ENCODE measurements at places on chromosomes 5 and 9. TPM values are rescaled to one million over a fixed set of nuclear protein-coding genes. Genes with fewer than 3 reads are reported as not detected.

- H3K27me3 ChIP-seq = no peaks in the 10 kb centered on the region
- H3K27ac ChIP-seq = no peak overlapping the region
- peaks cover 21% of the 10 kb centered on the region for H3K4me1 ChIP-seq
- H3K36me3 ChIP-seq = peaks cover 4% of the 10 kb centered on the region
Measured at GRCh38 chr9:87029905-87030304, 82.6 kb upstream of the GAS1 start.

DNA sequence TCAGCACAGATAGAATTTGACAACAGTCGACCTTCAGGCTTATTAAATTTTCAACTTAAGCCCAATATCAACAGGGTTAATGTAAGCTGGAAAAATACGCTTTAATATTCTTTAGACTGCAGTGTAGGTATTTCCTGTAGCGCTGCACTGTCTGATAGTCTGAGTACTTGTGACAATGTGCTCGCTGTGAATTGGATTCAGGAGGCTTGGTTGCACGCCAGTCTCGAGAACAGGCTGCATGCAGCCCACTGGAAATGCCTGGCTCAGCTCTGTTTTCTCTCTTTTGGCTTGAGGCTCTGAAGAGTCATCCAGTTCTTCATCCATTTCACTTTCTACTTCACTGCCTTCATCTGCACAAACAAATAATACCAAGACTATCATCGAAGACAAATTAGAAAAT is 300.9 kb downstream of the RFX3 start:
- no peak overlapping the region for H3K27ac ChIP-seq
- H3K4me1 ChIP-seq = no peaks in the 10 kb centered on the region
- no peak for DNase-seq
- peaks cover 17% of the 10 kb centered on the region for H3K36me3 ChIP-seq
- no peaks in the 10 kb centered on the region for H3K27me3 ChIP-seq
- no peak overlapping the region for H3K4me3 ChIP-seq

DNA sequence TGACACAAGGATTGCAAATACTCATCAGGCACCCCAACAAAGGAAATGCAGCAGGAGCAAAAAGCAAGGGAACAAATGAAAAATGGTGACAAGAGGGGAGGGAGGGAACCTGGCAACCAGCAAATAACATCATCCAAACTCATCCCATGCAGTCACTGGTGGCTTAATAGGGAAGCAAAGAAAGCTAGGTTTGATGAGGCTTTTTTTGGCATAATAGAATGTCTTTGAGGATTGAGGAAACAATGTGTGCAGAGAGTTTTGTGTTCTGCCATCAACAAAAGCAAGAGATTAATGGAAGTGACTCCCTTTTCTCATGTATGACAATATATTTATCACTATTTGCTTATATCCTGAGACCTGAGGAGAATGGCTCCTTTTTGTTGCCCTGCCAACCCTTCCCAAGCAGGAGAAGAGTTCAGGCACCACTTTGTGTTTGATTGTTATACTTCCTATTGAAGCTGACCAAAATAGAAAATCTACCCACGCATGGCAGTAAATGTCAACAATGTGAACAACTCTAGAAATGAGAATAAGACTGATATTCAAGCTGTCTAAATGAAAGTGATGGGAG is 375.7 kb downstream of the CAAP1 start:
- peaks cover 6% of the 10 kb centered on the region for H3K27me3 ChIP-seq
- no peaks in the 10 kb centered on the region for H3K4me1 ChIP-seq
- DNase-seq = no peak
- H3K4me3 ChIP-seq = no peak overlapping the region
- H3K36me3 ChIP-seq = no peaks in the 10 kb centered on the region

DNA sequence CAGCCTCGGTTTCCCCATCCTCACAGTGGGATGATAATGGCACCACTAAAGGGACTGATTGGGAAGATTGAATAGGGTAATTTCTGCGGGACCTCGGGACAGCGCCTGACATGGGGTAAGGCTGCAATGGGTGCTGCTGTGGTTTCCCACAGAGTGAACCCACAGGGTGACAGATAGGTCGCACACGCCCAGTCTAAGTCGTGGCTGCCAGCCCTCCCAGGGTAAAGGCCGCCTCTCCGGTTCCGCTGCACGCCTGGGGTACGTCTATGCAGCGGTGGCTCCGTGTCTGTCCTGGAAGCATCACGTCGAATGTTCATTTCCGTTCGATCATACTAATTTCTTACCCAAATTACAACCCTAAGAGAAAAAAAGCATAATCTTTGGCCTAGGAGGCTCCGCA is 631 bp downstream of the CFAP77 start:
- H3K4me1 ChIP-seq = peaks cover 20% of the 10 kb centered on the region
- peaks cover 73% of the 10 kb centered on the region for H3K27me3 ChIP-seq
- H3K4me3 ChIP-seq = peak overlapping the region; percentile 77
- H3K27ac ChIP-seq = peak overlapping the region; percentile 7

DNA sequence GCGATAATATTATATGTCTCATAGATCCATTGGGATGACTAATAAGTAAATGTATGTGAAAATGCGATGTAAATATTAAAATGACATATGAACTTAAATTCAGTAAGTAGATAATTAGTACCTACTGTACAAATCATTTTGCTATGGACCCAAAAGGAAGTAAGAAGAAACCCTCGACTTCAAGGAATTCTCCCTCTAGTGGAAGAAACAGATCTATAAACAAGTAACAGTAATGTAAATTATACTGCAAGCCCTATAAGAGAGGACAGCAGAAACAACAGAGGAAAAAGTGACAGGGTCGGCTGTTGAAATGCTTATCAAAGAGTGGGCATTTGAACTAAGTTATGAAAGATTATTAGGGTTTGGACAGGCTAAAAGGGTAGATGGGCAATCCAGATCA is 320.3 kb downstream of the DMAC1 start:
- no peaks in the 10 kb centered on the region for H3K36me3 ChIP-seq
- H3K4me3 ChIP-seq = no peak overlapping the region
- no peak overlapping the region for H3K27ac ChIP-seq
- no peaks in the 10 kb centered on the region for H3K27me3 ChIP-seq
- H3K4me1 ChIP-seq = no peaks in the 10 kb centered on the region

Gene ADGRD2
- 0.31 TPM for total RNA-seq

Gene SPINK14
- not detected for total RNA-seq
